ENCODE measurements at places on chromosomes 7 and 10.
A peak's percentile ranks its signal among the peaks of the same experiment; 100 is the strongest.

- no peak for DNase-seq
Measured at GRCh38 chr7:48130658-48131108, 40.6 kb upstream of the ABCA13 start.

DNA sequence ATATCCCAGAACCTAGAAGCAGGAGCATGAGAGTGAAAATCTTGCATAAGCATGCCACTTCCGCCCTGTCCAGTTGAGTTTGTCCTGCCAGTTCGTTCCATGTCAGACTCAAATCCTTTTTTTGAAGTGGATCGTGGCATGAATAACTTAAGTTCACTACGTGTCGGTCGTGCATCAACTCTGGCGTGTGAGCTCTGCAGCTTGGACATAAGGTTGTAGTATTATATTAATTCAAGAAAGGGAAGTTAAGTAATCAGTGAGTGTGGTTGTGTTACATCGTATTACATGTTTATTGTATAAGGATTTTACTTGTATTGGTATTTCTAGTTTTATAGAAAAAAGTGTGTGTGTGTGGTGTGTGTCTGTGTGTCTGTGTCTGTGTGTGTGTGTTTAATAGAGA lies 23.0 kb downstream of the CDC123 start:
- no peak for DNase-seq

GRCh38 chr10:58517081-58517480 lies 4.4 kb downstream of the BICC1 start:
- no peak for DNase-seq

- DNase-seq, result no peak
Measured at GRCh38 chr10:71964098-71964742, at the start of gene CHST3. Gene CHST3, plus strand, starts transcription at chr10:71964395. Its CDS starts 41,448 bp downstream, at chr10:72005843.

DNA sequence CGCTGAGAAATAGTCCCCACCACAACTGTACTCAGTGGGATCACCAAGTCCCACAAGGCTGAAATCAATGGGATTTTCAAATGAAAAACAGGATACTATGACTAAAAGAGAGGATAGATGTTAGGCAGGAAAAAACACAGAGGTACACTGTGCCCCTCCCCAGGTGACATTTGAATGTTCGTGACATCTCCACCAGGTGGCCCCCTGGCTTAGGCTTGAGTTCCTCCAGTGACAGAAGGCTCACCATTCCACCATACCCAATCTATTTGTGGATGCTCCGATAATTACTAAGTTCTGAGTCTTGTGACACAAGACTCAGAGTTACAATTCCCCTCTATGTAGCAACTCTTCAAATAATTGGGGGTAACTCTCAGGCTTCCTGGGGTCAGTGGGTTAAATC lies 77.5 kb upstream of the KCNMA1 start:
- DNase-seq, result no peak

GRCh38 chr7:101926265-101926664 lies 108.8 kb downstream of the CUX1 start:
- no peak for DNase-seq

DNA sequence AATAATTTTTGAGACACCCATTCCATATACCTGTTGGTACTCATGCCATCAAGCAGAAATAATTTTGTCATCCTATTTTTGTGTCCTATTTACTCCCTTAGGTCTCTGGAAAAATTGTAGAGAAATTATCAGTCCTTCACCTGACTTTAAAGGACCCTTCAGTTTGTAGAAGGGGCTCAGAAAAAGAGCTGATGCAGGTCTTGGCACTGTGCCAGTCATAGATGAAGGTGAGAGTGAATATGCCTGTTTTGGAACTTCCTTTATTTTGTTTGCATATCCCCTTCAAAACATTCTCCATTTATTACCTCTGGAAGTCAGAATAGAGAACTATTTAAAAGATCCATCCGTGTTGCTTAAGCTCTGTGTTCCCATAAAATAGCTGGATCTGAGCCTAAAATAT lies 321.0 kb upstream of the TPK1 start:
- DNase-seq, result no peak

DNA sequence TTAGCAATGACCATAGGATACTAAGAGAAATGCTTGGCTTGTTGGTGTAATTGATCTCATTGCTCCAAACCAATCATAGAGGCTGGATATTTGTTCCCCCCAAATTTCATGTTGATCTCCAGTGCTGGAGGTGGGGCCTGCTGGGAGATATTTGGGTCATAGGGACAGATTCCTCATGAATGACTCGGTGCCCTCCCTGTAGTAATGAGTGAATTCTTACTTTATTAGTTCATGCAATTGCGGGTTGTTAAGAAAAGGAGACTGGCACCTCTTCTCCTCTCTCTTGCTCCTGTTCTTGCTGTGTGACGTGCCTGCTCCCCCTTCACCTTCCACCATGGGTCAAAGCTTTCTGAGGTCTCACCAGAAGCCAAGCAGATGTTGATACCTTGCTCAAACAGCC lies 630.1 kb downstream of the CALN1 start:
- DNase-seq, result no peak

DNA sequence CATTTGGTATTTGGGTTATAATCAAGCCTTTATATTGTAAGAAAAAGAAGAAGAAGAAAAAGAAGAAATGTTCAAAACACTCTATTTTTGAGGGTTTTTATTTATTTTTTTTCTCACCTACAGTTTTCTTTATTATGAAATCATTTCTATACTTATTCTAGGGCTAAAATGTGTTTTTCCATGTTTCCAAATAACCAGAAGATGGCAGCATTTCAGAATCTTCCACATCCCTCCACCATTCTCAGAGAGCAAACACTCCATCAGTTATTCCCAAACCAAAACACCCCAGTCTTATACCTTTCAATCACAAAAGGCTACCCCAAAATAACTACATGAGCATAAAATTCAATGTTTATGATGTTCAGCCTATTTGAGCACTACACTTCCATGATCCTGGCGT lies 38.7 kb upstream of the PPP1R17 start:
- no peak for DNase-seq

GRCh38 chr7:134854816-134855215 lies 75.4 kb downstream of the CALD1 start:
- DNase-seq, result peak; percentile 20

- no peak for DNase-seq
Measured at GRCh38 chr10:1270906-1271305, 214.7 kb downstream of the WDR37 start.

DNA sequence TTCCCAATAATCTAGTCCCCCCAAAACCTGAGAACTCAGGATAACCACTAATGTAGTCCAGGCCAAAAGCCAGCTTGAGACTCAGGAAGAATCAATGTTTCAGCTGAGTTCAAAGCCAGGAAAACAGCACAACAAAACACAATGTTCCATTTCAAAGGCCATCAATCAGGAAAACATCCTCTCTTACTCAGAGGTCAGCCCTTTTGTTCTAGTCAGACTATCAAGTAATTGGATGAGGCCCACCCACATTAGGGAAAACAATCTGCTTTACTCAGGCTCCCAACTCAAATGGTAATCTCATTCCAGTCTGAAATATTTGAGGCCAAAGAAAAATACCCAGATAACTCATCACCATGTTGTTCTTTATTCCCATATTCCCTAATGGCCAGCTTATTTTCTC lies 152.2 kb downstream of the SDHAF3 start:
- no peak for DNase-seq

DNA sequence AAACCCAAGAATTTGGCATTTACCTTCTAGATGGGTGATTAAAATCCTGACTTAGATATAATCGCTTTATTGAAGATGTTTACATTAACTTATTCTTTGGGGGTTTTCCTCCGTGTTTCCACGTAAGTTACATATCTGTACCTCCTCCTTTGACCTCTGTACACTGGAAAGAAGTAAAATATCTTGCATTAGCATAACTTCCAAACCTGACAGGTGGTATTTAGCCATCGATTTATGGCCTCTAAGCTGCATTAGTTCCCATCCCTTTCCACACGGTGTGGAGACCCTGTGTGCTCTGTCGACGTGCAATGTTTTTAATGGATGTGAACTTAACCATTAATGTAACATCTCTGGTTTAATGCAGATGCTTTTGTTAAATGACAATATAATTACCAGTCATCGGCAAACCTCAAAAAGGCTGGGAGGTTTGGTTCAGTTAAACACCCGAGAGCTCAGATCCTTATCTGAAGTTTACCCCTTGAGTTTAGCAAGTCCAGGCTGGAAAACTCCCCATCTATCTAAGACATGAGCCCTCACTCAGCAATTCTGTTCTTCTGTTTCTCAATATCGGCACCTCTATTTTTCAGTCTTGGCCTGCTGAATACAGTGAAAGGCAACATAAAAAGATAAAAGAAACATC lies 295.2 kb downstream of the GATA3 start:
- no peak for DNase-seq

DNA sequence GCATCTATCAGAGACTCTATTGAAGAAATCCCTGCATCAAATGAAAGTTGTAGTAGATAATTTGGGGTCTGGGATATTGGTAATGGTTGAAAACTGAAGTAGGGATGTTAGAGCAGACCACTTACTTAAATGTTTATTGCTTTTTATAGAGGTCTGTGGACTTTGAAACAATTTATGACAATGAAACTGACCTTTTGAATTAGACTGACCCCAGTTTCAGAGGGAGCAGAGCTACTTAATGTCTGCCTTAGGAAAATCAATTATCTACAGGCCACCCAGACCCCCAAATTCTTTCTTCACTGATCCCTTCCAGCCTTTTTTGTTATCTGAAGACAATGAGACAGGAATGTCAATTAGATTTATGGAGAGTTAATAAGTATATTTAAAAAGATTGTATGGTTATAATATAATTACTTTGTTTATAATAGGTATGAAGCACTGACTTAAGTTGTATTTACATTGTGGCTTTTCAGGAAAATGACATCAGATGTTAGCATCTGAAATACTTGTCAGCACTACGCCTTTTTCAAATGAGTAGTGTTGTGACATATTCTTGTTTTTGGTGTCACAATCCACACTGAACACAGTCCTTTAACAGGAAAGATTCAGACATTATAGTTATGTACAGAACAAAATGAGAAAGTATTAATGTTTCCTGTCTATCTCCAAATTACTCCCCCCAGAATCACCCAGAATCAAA lies 13.9 kb downstream of the MGAM2 start:
- DNase-seq, result no peak

GRCh38 chr10:98446151-98446660 lies 529 bp downstream of the HPS1 start:
- DNase-seq, result peak; percentile 9

GRCh38 chr10:28561531-28561930 lies 28.6 kb downstream of the WAC start:
- no peak for DNase-seq

DNA sequence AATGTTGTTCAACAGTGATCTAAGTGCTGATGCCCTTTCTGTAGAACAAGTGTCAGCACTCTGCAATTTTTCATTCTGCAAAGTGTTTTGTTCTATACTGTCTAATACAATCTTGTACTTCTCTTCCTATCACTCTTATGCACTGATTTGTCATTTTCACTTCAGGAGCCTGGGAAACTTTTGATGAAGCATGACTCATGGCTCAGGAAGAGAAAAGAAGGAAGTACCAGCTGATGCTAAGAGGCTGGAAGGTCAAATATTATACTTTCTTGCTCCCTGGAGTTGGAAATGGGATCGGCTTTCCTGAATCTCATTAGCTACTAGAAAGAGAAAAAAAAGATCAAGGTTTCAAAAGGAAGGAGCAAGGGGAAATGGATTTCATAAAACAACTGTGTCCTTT lies 45.8 kb downstream of the DGKI start:
- DNase-seq, result no peak

GRCh38 chr7:1818575-1819258 lies 148.6 kb downstream of the ELFN1 start:
- DNase-seq, result no peak

GRCh38 chr10:103102195-103102594 lies 90.9 kb downstream of the NT5C2 start:
- DNase-seq, result no peak

DNA sequence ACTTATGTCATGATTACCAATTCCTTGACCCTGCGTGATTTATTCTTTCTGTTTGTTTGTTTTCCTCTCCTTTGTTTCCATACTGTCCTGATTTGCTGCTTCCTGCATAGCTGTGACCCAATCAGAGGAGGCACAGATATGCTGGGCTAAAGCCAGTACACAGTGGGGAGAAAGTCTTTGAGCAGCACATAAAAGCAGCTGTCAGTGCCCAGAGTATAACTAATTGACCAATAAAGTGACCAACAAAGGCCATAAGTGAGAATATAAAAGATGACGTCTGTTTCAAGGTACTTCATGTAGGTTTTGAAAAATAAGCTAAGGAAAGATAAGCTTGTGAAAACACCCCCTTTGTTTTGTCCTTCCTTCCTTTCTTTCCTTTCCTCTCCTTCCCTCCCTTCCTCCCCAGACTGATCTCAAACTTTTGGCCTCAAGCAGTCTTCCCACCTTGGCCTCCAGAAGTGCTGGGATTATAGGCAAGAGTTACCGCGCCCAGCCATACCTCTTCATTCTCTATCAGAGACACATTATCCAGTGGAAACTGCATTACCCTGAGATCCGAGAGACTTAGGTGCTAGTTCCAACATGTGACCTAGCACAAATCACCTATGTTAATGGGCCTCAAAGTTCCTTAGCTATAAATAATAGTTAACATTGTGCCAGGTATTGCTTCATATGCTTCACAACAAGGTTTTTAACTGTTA lies 17.0 kb downstream of the BCAP29 start:
- DNase-seq, result no peak

DNA sequence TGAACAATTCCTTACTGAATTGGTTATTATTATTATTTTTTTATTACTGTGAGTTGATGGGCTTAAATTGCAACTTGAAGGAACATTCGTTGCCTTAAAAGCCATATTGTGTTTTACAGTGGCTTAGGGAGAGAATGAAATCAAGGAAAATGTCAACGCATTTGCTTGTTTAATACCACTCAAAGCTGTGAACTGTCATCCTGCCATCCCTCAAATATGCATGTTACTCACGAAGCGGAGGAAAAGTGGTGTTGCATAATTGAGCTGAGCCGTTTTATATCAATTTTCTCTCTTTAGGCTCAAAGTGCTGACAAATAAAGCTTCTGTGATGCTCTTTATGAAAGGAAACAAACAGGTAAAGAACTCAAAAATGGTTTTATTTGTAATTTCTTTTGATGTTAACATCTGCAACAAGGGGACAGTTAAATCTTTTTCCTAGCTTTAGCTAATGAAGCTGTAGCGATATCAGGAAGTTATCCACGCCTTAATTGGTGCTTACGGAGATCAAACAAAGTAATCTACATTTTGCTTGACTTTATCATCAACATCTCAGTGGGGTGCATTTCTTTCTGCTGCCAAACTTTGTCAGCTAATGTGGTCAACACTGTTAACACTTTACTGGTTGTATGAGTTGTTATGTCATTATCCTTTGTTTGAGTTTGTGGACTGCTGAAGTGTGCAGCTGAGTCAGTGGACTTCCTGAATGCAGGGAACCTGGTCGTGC lies 33.1 kb downstream of the GLRX3 start:
- no peak for DNase-seq

DNA sequence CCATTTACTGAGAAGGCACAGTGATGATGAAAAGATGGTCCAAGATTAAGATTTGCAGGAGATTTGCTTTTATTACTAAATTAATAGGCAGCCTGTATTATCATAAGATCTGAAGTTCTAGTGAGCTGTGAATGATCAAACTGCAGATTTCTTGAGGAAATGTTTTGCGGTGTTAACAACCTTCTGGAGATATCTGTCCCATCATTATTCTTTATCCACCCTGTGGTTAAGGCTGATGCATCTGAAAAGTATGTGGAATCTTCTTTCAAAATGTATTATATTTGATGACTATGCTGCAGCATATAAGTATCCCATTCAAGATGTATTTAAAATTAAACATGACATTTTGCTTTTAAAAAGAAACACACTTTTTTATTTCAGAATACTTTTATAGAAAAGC lies 150.3 kb downstream of the POLR1F start:
- no peak for DNase-seq

- no peak for DNase-seq
Measured at GRCh38 chr7:81110673-81111072, 191.8 kb upstream of the SEMA3C start.

Measured in GF-D8 (cell line).